ENCODE measurements at places on chromosomes 12 and 14. TPM values are rescaled to one million over a fixed set of nuclear protein-coding genes. Genes with fewer than 3 reads are reported as not detected.

Gene NINJ2
- 3.0 TPM for total RNA-seq

Gene IL22
- 0.89 TPM for total RNA-seq

Gene GCH1
- total RNA-seq, result 54.0 TPM

Gene LRP6
- total RNA-seq, result 3.7 TPM

- H3K36me3 ChIP-seq, result peaks cover 29% of the 10 kb centered on the region
- peaks cover 48% of the 10 kb centered on the region for H3K4me1 ChIP-seq
- no peaks in the 10 kb centered on the region for H3K27me3 ChIP-seq
- H3K4me3 ChIP-seq, result peak overlapping the region; percentile 63
- peak; percentile 74 for DNase-seq
- peak overlapping the region; percentile 34 for H3K27ac ChIP-seq
Measured at GRCh38 chr12:9750276-9751203, 10.2 kb downstream of the CD69 start.

Data from activated T-cell treated with anti-CD3 and anti-CD28 coated beads, Interleukin-2, amount 50 U/mL, for 72 hours (primary cell).